ENCODE measurements at places on chromosomes 7 and 10. TPM values are rescaled to one million over a fixed set of nuclear protein-coding genes. Genes with fewer than 3 reads are reported as not detected.

DNA sequence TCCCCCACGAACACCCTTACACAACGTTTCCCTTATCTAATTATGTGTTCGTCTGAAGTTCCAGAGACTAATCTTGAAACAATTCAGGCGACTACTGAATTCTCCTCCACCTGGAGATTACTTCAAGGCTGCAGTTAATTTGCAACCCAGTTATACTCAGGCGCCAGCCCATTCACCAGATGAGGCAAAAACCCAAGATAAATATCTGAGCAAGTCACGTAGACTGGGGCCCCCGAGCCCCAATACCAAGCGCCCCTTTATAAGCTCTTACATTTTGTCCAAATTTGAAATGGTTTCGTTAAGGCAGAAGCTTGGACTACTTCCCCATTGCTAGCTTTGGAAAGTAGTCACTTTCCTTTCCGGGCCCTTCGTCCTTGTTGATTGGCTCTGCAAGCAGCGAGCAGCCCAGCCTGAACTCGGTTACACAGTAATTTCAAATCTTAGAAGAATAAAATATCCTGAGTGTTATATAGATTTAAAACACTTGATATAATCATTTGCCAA lies 1.2 kb downstream of the TPK1 start:
- H3K4me3 ChIP-seq = peak overlapping the region; percentile 64
- peaks cover 4% of the 10 kb centered on the region for H3K4me1 ChIP-seq
- no peaks in the 10 kb centered on the region for H3K27me3 ChIP-seq
- no peak for DNase-seq
- H3K27ac ChIP-seq = peak overlapping the region; percentile 95

Gene CCDC136
- total RNA-seq = 5.8 TPM

Gene NPC1L1
- 0.28 TPM for total RNA-seq

DNA sequence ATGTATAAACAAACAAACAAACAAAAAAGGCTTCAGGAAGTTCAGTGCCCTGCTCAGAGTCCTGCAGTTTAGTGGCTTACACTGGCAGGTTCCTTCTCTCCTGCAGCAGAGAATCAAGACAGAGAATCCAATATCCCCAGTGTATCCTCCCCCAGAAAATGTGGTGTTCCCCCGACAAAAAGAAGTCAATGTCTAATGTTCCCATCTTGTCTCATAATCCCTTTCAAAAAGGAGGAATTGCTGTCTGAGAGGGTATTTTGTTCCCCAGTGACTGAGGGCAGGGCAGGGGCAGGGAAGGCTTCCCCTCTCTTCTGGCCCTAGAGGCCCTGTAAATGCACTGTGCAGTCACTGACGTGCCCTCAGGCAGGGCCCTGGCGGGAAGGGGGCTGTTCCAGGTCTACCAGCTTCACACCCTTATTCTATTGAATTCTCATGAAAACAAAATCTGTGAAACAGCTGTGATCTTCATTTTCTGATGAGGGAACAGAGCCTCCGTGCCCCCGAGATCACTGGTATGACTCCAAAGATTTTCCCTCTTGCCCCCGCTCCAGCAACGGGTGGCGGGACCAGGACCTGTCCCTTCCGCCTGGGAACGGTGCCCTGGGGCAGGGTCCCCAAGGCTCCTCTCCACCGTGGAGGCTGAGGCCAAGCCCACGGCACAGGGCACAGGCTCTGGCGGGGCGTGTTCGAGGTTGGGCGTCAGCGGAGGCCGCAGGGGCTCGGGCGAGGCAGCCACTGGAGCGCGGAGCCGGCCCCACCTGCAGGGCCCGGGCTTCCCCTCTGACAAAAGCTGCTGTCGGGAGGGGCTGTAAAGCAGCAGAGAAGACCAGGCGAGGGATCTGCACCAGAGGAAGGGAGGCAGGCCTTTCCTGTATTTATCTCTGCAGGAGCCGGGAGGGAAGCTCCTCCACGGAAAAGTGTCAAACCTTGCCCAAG lies 13.4 kb upstream of the WDFY4 start:
- no peaks in the 10 kb centered on the region for H3K4me1 ChIP-seq
- no peak for DNase-seq
- no peak overlapping the region for H3K4me3 ChIP-seq
- no peaks in the 10 kb centered on the region for H3K36me3 ChIP-seq
- H3K27ac ChIP-seq = no peak overlapping the region

GRCh38 chr7:55144333-55145317 lies 125.8 kb downstream of the EGFR start:
- H3K27ac ChIP-seq = no peak overlapping the region
- no peak for DNase-seq
- peaks cover 3% of the 10 kb centered on the region for H3K4me1 ChIP-seq
- H3K36me3 ChIP-seq = no peaks in the 10 kb centered on the region
- no peaks in the 10 kb centered on the region for H3K27me3 ChIP-seq

- no peaks in the 10 kb centered on the region for H3K27me3 ChIP-seq
- peaks cover 19% of the 10 kb centered on the region for H3K4me1 ChIP-seq
- DNase-seq = no peak
- H3K4me3 ChIP-seq = no peak overlapping the region
- no peaks in the 10 kb centered on the region for H3K36me3 ChIP-seq
Observed at GRCh38 chr10:79285315-79286197, 61.7 kb upstream of the PPIF start.

Gene CTAGE4
- total RNA-seq = 1.4 TPM

Gene KNDC1
- 29.2 TPM for total RNA-seq

Gene GARIN1A
- 2.3 TPM for total RNA-seq

DNA sequence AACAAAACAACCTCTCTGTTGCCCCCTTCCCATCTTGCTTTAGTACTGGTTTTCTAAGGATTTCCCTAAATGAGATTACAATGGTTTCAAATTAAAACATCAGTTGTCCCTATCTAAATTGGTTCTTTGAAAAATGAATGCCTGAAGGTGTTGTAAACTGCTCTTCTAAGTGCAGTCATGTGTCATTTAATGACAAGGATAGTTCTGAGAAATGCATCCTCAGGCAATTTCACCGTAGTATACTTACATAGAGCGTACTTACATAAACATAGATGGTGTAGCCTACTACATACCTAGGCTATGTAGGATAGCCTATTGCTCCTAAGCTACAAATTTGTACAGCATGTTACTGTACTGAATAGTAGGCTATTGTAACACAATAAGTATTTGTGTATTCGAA lies 278.1 kb downstream of the MAGI2 start:
- no peaks in the 10 kb centered on the region for H3K27me3 ChIP-seq
- H3K4me3 ChIP-seq = no peak overlapping the region
- H3K36me3 ChIP-seq = no peaks in the 10 kb centered on the region
- DNase-seq = no peak
- H3K27ac ChIP-seq = no peak overlapping the region
- H3K4me1 ChIP-seq = no peaks in the 10 kb centered on the region

DNA sequence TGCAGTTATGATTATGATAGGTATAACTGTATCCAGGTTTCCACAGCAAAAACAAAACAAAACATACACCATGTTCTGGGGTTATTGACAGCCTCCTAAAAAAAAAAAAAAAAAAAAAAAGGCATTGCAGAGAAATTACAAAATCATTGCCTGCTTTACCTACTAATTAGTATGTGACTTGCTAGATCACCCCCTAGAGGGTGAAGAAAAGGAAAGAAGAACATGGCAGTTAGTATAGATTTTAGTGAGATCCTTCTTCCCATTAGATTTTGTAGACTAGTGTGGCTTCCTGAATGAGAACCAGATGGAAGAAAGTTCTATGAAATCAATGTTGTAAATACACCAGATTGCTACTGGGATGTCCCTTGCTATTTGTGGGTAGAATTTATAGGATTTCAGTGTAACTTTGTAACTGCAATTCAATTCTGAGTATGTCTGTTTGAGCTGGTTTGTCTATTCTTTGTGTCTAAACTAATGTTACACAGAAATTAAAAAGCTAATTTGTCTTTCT lies 24.0 kb upstream of the AGBL3 start:
- H3K27ac ChIP-seq = no peak overlapping the region
- no peaks in the 10 kb centered on the region for H3K36me3 ChIP-seq
- no peaks in the 10 kb centered on the region for H3K4me1 ChIP-seq
- DNase-seq = no peak

- no peaks in the 10 kb centered on the region for H3K27me3 ChIP-seq
- H3K36me3 ChIP-seq = no peaks in the 10 kb centered on the region
- DNase-seq = no peak
- no peaks in the 10 kb centered on the region for H3K4me1 ChIP-seq
- H3K27ac ChIP-seq = no peak overlapping the region
- H3K4me3 ChIP-seq = no peak overlapping the region
Observed at GRCh38 chr10:11831520-11831951, 8.4 kb downstream of the PROSER2 start.

- no peaks in the 10 kb centered on the region for H3K27me3 ChIP-seq
- H3K36me3 ChIP-seq = no peaks in the 10 kb centered on the region
- H3K4me1 ChIP-seq = no peaks in the 10 kb centered on the region
Observed at GRCh38 chr10:111360260-111360925, 283.6 kb downstream of the ADRA2A start.

- DNase-seq = no peak
- H3K4me3 ChIP-seq = no peak overlapping the region
- no peaks in the 10 kb centered on the region for H3K27me3 ChIP-seq
- H3K27ac ChIP-seq = no peak overlapping the region
- no peaks in the 10 kb centered on the region for H3K36me3 ChIP-seq
Observed at GRCh38 chr7:25726170-25726780, 425.7 kb upstream of the NFE2L3 start.

DNA sequence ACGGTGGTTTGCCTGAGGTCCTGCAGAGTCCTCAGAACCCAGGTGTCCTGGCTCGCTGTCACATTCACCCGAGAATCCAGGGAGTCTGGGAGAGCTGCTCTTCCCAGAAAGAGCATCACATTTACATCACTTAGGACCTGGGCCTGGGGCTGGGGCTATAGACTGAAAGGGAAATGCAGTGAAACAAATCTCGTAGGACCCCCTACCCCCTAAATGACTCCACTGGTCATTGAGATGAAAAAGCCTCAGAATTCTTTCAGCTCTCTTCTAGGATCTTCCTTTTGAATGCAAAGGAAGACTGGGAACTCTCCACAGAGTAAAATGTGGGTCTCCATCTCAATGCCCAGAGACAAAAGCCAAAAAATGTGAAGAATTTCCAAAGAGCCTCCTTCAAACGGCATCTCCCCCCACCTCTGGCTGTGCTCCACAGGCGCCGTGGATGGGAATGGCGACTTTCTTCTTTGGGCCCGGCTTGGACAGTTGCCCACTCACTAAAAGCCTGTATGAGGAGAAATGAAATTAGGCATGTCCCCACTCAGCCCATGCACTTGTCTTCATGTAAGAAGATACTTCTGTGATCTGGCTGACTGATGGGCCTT lies 49.0 kb upstream of the PODXL start:
- H3K4me3 ChIP-seq = no peak overlapping the region
- H3K4me1 ChIP-seq = no peaks in the 10 kb centered on the region
- H3K27me3 ChIP-seq = no peaks in the 10 kb centered on the region

Gene CRHR2
- not detected for total RNA-seq

GRCh38 chr10:125489731-125490130 lies 193.2 kb downstream of the TEX36 start:
- no peak for DNase-seq
- H3K4me1 ChIP-seq = peaks cover 2% of the 10 kb centered on the region
- no peaks in the 10 kb centered on the region for H3K27me3 ChIP-seq

DNA sequence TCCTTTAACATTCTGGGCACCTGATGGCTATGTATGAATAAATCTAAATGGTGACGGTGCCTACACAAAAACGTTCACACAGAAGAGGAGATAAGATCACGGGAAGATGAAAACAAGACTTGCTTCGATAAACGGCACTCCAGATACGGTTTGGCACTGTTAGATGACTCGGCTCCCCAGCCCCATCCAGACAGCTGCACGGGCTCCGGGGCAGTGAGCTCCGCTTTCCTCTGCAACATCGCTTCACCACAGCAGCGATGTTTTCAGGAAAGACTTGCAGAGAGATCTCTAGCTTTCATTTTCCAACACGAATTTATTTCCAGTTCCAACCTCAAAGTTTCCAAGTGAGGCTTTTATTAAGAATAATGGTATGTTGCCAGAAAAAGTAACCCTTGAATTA lies 132.1 kb downstream of the KLF6 start:
- no peak for DNase-seq
- H3K27me3 ChIP-seq = no peaks in the 10 kb centered on the region

GRCh38 chr7:22152690-22153089 lies 204.3 kb downstream of the RAPGEF5 start:
- H3K4me3 ChIP-seq = no peak overlapping the region
- no peaks in the 10 kb centered on the region for H3K4me1 ChIP-seq
- H3K36me3 ChIP-seq = no peaks in the 10 kb centered on the region
- no peaks in the 10 kb centered on the region for H3K27me3 ChIP-seq
- no peak for DNase-seq
- H3K27ac ChIP-seq = no peak overlapping the region

GRCh38 chr7:94055963-94056362 lies 51.8 kb upstream of the BET1 start:
- H3K27ac ChIP-seq = no peak overlapping the region
- no peak for DNase-seq

DNA sequence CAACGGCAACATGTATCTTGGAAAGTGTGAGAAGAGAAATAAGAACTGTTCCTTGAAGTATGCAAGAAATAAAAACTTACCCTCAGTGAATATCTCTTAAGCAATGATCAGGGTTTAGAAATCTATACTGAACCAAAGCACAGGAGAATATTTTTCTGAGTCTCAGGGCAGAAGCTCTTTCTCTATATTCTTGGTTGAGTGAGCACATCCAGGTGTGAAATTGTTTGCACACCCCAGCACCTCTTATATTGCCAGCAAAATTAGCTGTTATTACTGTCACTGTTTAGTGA lies 8.4 kb downstream of the DLX6 start:
- H3K27me3 ChIP-seq = no peaks in the 10 kb centered on the region
- H3K4me3 ChIP-seq = no peak overlapping the region
- no peak overlapping the region for H3K27ac ChIP-seq
- H3K4me1 ChIP-seq = peaks cover 7% of the 10 kb centered on the region
- H3K36me3 ChIP-seq = no peaks in the 10 kb centered on the region

DNA sequence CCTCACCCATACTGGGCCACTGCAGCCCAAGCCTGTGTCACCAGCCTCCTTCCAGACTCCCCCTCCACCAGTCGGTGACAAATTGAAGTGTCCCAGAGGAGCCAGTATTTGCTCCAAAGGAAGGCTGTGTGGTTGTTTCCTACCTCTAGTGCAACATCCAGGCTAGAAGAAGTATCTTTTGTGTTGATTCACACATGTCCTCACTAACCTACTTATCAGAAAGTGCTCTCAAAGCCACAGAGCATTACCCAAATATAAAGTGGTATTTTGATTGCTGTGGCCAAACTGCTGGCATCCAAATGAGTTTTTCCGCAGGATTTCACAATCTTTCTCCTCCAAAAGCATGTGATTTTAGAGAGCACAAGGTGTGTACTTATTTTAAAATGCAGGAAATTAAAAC lies 134.8 kb downstream of the CUL2 start:
- no peak overlapping the region for H3K27ac ChIP-seq
- no peaks in the 10 kb centered on the region for H3K27me3 ChIP-seq
- H3K36me3 ChIP-seq = no peaks in the 10 kb centered on the region
- no peaks in the 10 kb centered on the region for H3K4me1 ChIP-seq

Gene CNPY1
- not detected for total RNA-seq

- peaks cover 37% of the 10 kb centered on the region for H3K4me1 ChIP-seq
- no peaks in the 10 kb centered on the region for H3K36me3 ChIP-seq
- H3K27ac ChIP-seq = no peak overlapping the region
- no peaks in the 10 kb centered on the region for H3K27me3 ChIP-seq
Observed at GRCh38 chr10:125022671-125023070, 80.7 kb downstream of the ZRANB1 start.

GRCh38 chr10:88195841-88196240 lies 332.4 kb downstream of the PTEN start:
- no peaks in the 10 kb centered on the region for H3K27me3 ChIP-seq
- no peak overlapping the region for H3K4me3 ChIP-seq
- no peaks in the 10 kb centered on the region for H3K4me1 ChIP-seq
- no peak overlapping the region for H3K27ac ChIP-seq

GRCh38 chr7:131325179-131325840 lies 2.4 kb upstream of the MKLN1 start:
- H3K4me3 ChIP-seq = no peak overlapping the region
- no peaks in the 10 kb centered on the region for H3K27me3 ChIP-seq
- peaks cover 8% of the 10 kb centered on the region for H3K4me1 ChIP-seq
- no peak for DNase-seq
- H3K27ac ChIP-seq = no peak overlapping the region

Data from ovary (tissue), 10 donors.